ENCODE measurements at places on chromosomes 4 and X.
A peak's percentile ranks its signal among the peaks of the same experiment; 100 is the strongest.

GRCh38 chrX:102883491-102883890, 53.6 kb upstream of the RAB40AL start:
- no peak for DNase-seq

DNA sequence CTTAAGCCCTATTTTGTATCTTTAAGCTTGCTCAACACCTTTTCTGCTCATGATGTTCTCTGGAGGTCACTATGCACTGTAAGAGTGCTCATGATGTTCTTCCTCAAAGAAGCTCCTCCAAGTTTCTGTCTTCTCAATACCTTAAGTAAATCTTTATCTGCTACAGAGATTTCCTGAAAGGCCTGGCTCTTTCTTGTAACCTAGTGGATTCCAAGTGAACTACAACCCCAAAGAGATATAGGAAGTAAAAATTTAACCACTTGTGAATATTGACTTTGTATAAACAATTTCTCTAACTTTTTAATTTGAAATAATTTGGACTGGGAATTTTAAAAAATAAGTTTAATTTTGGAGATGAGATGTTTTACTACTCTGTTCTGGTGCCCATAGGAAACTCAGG, 39.3 kb upstream of the XK start:
- DNase-seq = no peak

- peak; percentile 8 for DNase-seq
These were observed 52.0 kb upstream of the WDR17 start for GRCh38 chr4:176013476-176014247.

GRCh38 chrX:70092247-70092646, 30.0 kb downstream of the OTUD6A start:
- DNase-seq = no peak

DNA sequence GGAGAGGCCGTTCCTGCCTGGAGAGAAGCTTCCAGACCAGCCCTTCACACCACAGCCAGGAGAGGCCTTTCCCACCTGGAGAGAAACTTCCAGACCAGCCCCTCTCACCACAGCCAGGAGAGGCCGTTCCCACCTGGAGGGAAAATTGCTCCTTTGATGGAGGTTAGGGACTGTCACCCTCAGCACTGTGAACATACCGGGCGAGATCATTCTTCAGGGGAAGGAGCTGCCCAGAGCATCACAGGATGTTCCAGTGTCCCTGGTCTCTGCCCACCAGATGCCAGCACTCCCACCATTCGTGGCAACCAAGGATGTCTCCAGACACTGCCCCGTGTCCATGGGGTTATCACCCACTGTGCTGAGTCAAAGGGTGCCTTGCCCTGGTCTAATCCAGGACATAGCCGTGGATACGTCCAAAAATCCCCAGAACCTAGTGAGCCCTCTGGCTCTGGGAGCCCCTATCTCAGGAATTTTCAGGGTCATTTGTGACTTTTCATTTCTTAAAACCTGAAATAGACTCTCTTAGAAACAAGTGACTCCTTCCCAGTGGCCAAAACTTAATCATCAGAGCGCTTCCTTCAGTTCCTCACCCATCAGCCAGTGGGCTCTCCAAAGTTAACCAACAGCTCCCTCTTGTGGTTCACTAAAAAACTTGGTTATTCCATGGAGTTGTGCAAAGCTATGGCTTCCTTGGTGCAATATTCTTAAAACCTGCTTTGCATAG, 80.2 kb downstream of the CRMP1 start:
- peak; percentile 82 for DNase-seq

- DNase-seq = no peak
These were observed 339.0 kb upstream of the SPANXN4 start for GRCh38 chrX:142686653-142687283.

DNA sequence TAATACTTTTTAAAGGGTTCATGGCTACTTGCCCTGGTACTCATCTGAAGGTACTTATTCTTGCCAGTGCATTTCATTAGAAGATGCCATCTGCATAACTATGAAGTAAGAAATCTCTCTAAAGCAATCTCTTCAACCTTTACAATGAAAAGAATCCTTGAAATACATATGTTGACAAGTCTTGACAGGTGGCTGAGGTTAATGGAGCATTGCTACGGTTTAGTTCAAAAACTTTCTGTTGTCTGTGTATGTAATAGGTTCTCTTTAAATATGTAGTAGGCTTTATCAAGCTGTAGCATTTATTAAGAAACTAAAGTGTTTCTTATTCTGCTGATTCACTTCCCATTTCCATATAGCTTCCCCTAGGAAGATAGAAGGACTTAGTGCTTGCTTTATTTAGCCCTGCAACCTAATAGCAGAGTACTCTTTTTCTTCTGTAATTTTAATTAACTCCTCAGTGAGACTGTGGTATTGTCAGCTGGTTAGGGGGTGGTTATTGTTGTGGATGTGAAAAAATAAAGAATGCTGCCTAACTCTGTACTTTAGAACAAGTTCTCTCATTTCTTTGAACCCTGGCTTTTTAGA, 39.3 kb downstream of the SLAIN2 start:
- peak; percentile 48 for DNase-seq

GRCh38 chr4:26323821-26324220, 3.0 kb downstream of the RBPJ start:
- peak; percentile 72 for DNase-seq

GRCh38 chrX:149628280-149628679, 3.3 kb downstream of the TMEM185A start:
- DNase-seq = no peak

DNA sequence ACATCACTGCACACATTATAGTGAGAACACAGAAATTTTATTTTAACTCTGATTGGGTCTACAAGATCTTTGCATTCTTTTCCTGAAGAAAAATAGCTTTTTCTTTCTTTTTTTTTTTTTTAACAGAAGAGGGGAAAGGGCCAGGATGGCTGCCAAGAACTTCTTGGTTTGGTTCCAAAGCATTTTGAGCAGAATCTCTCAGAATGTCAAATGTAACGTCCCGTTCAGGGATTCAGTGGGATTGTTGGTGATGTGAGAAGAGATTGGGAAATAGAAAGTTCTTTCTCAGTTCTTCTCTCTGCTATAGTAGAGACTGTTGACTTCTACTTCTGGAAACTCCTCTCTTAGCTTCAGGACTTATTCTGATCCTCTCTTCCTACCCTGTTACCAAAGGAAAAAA, 70.9 kb upstream of the CBR4 start:
- no peak for DNase-seq

- no peak for DNase-seq
These were observed 79.2 kb upstream of the TET2 start for GRCh38 chr4:105067431-105067830.

DNA sequence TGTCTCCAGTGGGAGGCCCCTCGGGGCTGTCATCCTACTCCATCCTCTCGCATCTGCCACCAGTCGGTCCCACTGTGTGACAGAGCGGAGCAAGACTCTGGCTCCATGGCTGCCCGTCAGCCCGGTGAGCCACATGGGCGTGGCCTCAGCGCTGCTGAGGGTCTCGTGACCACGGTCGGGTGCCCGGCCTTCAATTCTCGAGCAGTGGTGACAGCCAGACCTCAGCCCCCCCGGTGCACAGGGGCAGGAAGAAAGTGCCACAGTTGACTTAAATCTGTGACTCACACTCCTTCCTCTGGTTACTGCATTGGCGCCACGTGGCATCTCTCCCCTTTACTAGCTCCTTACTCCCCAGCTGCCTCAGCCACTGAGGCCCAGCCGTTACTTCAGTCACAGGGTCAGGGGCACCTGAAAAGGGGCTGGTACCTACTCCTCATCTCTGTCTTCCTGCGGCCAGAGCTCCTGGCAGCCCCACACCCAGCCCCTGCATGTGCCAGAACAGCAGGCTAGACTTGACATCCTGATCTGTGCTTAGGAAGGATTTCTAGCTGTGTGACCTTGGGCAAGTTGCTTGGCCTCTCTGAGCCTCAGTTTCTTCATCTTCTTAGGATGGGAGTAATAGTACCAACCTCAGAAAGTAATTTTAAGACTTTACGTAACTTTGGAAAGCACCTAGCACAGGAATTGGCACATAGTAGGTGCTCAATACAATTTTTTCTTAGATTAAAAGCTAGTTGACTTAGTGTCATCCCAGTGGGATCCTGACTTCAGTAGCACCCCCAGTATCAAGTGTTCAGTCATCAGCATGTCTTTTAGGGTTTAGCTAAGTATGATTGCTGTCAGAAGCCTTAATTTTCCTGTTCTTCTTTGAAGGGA, 66.1 kb downstream of the TNIP2 start:
- DNase-seq = peak; percentile 12

Measured in inflammatory macrophage treated with lipopolysaccharide for 1 hour (primary cell).